ENCODE measurements at places on chromosomes 1 and 21.

- no peak for DNase-seq
Observed at GRCh38 chr1:204972426-204972825, 70.6 kb upstream of the CNTN2 start.

DNA sequence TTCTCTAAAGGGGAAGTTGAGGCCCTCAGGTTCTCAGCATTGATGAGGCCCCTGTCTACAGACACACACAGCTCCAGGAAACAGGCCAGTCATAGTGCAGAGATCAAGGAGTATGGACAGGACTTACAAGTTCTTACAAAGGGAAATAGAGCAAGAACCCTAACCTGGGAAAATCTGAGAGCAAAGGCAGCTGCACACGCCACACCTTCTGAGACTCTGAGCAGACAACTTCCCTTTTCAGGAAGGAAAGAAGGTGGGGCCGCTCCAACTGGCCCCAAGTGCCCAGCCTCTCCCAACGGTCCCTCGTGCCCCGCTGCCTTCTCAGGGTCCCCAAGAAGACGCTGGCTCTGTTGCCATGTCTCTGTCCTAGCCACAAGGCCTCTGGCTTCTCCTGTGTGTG, 3.6 kb downstream of the NOC2L start:
- no peak for DNase-seq

DNA sequence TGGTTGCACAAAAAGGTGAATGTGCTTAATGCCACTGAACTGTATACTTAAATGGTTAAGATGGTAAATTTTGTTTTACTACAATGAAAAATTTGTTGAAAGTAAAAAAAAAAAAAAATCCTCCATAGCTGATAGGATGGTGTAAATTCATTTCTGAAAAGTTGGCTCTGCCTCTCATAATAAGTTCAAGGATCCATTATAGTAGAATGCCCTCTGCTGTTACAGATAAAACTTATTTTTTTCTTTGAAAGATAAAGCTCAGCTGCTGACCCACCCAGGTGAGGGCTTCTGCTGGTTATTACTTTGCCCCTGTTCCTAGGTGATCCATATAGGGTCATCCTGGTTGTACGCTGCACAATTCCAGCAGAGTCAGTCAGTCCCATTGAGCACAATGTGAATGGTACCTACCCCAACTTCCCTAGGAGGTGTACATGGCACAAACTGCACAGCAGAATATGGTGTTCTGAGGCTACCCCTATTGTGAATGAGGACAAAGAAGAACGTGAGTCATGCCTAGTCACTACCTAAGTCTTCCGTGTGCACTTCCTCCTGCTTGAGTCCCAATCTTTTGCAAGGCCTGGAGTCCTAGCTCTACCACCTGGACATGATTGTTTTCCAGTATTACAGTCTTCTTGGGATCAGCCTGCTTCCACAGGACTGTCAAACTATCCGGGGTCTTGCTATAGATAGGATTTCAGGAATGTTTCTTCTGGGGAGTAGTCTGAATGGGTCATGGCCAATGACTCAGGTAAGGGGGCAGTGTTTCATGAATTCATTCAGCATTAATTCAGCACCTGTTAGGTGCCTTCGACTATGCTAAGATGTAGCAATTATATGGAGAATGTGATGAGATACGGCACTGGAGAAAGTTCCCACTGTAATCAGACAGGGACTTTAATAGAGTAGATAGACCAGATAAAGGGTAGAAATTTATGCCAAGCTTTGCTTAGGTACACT, 20.8 kb upstream of the CD5L start:
- no peak for DNase-seq

GRCh38 chr1:230563591-230563990, 78.7 kb upstream of the COG2 start:
- DNase-seq: no peak

DNA sequence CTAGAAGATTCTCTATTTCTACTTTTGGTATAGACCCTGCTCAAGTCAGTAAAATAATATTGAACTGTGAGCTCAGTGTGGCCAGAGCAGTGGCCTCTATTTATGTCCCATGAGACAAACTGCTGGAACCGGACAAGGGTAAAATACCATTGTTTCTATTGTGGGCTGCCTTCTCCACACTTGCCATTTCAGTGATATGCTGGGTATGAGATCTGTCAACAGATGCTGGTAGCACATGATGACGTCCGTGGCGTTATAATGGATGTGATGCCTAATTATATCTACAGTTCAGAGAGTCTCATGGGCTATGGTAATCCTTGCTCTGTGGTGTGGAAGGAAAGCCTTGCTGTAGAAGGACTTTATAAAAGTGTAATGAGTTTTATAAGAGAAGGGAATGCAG, 2.4 kb downstream of the ACTN2 start:
- no peak for DNase-seq

Data from pancreas (tissue), 10 donors.